ENCODE measurements at places on chromosomes 11 and 22. TPM values are rescaled to one million over a fixed set of nuclear protein-coding genes. Genes with fewer than 3 reads are reported as not detected.

GRCh38 chr11:68113986-68114385, 7.2 kb downstream of the CHKA start:
- DNase-seq: no peak

- peak; percentile 90 for DNase-seq
Observed at GRCh38 chr11:44036811-44037657, 10.7 kb upstream of the ACCSL start.

GRCh38 chr22:29621761-29622526, 18.5 kb downstream of the NF2 start:
- no peak for DNase-seq

GRCh38 chr11:107157809-107158187, 139.5 kb upstream of the GUCY1A2 start:
- DNase-seq: no peak

GRCh38 chr22:30457981-30458380, 13.8 kb downstream of the SEC14L3 start:
- DNase-seq: no peak

- DNase-seq: peak; percentile 30
Observed at GRCh38 chr11:116509551-116509950, 263.2 kb downstream of the BUD13 start.

DNA sequence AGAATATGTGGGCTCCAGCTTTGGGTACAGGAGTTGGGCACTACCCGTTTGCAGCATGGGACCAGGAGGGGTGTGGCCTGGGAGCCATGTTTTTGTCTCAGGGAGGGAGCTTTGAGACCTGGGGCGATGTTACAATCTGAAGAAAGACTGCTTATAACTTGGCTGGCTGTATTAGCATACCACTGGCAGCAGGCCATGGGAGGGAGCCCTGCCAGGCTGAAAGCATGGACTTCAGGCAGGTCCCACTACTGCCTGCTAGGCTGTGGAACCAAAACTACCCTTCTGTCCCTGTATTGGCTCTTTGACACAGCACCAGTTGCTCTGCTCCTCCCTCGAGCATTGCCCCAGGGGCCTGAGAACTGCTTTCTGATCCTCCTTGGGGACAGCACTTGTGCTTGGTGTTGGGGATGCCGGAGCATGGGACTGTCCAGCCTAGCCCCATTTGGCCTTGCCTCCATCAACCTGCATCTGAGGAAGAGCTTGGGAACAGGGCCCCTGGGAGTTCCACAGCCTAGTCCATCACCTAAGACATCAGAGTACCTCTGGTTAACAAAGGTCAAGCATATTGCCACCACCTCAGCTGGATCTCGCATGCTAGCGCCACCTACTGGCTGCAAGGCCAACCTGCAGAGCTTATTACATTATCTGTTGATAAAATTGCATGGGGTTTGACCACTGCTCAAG, 217.4 kb downstream of the SBF2 start:
- DNase-seq: peak; percentile 11

The GRK3 gene
- 6.8 TPM for total RNA-seq

The NTM gene
- total RNA-seq: 11.5 TPM

The JAM3 gene
- total RNA-seq: 35.9 TPM

The SART1 gene
- 49.0 TPM for total RNA-seq
